D341Med (cell line): ENCODE measurements at places on chromosomes 7 and 10.
A peak's percentile ranks its signal among the peaks of the same experiment; 100 is the strongest.

DNA sequence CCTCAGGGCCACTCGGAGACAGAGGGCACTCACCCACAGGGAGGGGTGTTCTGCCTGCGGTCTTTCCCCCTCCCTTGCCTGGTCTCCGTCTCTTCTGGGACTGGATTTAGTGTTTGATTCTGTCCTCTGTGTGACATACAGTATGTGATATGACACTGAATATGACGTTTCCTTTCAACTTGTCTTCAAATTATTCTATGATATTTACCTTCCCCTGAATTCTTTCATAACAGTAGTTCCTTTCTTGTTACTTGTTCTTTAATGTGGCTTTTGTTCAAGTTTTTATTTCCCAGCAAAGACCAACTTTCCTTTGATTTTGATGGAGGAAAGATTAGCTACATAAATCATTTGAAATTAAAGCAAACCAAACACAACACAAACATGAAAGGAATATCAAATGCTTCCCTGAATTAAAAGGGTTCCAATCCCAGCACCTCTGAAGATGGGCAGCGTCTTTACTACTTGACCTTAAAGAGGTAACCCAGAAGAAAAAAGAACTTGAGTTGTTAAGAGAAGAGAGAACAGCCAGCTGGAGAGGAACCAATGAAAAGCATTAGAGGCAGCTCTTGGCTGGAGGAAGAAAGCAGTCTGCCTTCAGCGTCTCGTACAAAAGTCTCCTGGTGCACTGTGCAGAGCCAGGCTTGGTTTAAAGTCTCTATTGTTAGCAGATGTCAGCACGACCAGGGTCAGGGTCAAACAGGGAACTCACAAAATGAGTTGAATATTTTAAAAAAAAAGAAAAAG, 18.3 kb upstream of the RHEB start:
- no peak for DNase-seq

GRCh38 chr7:107232568-107233090, 63.8 kb downstream of the HBP1 start:
- DNase-seq: no peak

DNA sequence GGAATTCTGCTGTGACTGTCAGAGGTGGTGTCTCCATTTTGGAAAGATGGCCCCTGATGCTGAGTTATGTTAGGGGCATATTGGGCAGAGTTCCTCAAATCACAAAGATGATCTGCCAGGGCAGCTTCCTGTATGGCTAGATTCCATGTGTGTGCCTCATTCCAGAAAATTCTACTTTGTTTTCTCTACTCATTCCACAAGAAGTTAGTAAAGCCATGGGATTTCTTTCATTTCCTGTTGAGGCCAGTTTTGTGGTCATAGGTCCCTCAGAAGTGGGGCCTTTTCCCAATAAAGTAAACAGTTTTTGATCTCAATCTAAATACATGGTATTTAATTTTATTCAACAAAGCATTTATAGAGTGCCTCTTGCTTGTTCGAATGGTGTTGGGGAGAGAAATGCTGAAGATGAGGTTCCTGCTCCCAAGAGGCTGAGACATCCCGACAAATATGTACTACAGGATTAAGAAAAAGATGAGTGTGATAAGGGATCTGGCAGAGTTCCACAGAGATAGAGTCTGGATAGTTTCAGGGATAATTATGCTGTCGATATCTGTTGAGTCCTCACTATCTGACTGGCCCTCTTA, 33.0 kb downstream of the MINDY4 start:
- DNase-seq: no peak

DNA sequence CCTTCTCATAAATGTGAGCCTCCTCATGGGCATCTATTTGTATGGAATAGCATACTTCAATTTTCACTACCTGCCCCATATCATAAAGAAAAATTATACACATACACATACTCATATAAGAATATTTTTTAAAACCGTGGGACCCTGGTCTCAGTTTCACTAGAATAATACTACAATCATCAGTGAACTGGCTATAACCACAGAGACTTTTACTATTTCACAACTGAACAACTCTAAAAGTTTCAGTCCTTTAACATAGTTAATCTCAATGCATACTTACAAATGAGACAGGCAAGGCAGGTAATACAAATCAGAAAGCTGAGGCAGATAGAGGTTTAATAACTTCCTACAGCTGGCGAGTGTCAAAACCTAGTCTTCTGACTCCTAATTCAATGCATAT, 83.1 kb downstream of the LRRN3 start:
- DNase-seq: no peak

- no peak for DNase-seq
These were observed 179.2 kb downstream of the ST7 start for GRCh38 chr7:117132321-117133120.

DNA sequence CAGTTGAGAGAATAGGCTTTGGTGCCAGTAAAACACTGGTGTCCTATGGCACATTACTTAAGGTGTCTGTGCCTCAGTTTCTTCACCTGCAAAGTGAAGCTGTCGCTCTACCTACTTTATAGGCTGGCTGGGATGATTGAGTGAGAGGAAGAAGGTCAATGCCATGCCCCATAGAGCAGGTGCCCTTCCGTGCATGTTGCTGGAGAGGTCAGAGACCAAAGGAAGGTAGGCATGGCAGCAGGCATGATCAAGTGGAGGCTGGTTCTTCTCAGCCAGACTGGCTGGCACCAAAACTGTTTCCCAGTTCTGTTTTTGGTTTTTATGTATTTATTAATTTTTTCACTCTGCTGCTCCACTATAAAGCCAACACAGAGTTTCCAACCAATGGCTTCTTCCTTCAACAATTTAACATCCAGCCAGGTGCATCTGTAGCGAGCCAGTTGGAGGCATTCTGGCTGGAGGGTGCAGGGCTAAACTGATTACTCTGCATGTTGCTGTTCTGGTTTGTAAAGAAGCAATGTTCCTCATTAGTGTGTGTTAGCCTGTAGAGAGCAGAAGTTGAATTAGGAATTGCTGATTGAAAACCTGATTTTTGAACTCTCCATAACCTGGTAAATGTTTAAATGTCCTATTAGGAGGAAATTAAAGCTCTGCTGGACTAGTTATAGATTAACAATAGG, 144.3 kb upstream of the TNS3 start:
- no peak for DNase-seq

DNA sequence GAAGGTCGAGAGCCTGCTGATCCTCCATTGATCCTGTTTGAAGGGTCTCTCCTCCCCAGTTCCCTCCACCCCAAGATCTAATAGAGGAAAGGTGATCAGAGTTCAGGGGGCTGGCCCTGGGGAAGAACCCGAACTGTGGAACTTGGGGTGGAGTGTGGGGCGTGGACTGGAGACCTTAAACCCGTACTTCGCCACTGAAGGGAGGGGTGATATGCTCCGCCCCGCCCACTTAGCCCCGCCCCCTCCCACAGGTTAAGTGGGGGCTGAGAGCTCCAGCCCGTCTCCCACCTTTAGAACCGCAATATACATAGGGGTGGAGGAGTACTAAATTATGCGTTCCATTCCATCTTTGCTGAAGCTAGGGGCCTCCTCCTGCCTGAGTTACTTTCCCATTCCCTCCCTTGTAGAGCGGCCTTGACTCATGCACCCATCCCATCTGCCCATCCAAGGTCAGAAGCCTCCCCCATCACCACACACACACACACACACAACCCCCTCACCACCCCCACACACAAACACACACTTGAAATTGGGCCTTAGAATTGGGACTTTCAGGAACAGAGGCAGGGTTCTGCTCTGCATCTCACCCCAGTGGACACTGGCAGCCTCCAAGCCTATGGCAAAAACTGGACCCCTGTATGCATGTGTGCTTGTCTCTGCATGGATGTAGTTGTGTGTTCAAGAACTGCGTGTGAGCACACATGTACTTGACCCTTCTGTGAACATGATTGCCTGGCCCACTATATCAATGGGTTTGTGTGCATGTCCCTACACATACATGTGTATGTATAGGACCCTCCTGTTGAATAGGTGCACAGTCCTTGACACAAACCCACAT, 991 bp downstream of the SEMA4G start:
- peak; percentile 38 for DNase-seq

- no peak for DNase-seq
These were observed 99.5 kb downstream of the HTR5A start for GRCh38 chr7:155169498-155170065.
